ENCODE measurements at places on chromosomes 7 and 10.

- no peak for DNase-seq
Observed at GRCh38 chr7:74482629-74483401, 29.1 kb downstream of the GTF2IRD1 start.

GRCh38 chr10:123797813-123798212, 93.8 kb downstream of the CPXM2 start:
- DNase-seq, result peak; percentile 23

DNA sequence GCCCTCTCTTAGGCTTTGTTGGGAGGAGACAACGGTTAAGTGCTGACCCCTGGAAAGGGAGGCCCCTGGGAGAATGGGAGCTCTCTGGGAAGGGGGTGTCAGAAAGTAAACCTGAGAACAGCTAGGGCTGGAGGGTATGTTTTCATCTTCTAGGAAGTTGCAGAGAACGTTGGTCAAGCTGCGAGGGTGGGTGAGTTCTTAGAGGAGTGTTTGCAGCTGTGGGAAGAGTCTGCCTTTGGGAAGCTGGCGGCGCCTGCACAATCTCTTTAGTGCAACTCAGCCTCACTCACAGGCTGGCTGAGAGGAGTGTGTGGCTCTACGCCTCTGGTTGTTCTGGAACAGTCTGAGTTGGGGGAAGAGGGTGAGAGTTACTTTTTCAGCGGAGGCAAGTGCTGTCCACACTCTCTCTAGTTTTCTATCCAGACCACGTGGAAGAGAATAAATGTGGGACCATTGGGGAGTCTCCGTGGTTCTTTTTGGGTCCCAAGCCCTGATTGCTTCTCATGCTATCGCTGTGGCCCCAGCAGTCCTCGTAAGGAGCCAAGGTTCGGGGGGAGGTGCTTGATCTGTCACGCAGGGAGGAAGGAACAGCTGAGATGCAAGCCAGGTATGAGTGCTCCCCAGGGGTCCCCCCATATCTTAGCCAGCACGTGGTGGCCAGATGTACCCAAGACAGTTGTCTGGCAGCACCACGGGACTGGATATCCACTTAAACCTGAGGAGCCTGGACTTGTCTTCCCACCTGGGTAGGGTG, 237.2 kb downstream of the BUB3 start:
- no peak for DNase-seq

- no peak for DNase-seq
Observed at GRCh38 chr10:90195288-90195840, 494.0 kb downstream of the KIF20B start.

- no peak for DNase-seq
Observed at GRCh38 chr10:44982496-44982895, 3.9 kb upstream of the DEPP1 start.

DNA sequence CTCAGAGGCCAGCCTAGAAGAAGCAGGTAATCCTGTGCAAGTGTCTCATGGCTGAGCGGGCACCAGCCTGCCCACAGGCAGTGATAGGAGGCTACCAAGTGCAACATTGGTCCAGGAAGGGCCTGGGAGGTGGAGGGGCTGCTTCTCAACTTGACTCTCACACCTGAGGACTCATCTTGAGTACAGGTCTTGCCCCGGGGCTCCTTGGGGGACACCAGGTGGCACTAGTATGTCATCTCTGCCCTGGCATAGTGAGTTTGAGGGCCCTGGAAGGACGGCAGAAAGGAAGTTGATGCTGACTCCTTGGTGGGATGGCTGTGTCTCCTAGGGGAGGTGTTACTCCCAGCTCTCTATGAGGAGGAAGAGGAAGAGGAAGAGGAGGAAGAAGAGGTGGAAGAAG, 2.3 kb downstream of the CCDC136 start:
- DNase-seq, result no peak

GRCh38 chr10:76319661-76320060, 888.2 kb downstream of the LRMDA start:
- no peak for DNase-seq

DNA sequence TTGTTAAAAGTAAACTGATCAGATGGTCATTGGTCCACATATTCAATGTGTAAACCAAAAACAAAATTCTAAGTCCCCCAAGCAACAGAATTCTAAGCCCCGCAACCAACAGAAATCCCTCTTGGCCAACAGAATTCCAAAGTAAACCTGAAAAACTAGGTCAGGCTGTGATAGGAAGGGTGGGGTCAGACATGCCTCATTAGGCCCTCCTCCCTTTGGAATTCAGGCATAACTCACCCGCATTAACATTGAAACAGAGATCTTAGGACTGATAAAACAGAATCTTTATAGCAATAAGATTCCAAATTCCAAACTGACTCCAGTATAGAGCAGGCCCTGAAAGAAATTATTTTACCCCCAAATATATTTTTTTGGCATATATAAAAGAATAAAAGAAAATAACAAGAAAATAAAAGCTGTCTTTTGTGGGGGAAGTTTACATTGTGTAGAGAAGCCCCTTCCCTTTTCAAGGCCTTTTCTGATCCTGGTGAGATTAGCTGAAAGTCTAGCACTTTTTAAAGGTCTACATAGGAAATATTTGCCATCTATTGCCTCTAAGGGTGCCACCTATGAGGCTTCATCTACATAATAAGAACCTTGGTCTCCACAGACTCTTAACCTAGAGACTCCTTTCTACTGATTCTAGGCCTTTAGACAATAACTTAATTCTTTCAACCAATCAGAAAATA, 30.5 kb downstream of the GNAT3 start:
- DNase-seq, result no peak

- DNase-seq, result no peak
Observed at GRCh38 chr7:11343136-11343535, 369.5 kb downstream of the PHF14 start.

- no peak for DNase-seq
Observed at GRCh38 chr7:98178321-98178720, 32.9 kb upstream of the BHLHA15 start.

- no peak for DNase-seq
Observed at GRCh38 chr10:114498413-114499111, 94.3 kb upstream of the AFAP1L2 start.

- no peak for DNase-seq
Observed at GRCh38 chr7:157483971-157484410, 147.2 kb downstream of the DNAJB6 start.

DNA sequence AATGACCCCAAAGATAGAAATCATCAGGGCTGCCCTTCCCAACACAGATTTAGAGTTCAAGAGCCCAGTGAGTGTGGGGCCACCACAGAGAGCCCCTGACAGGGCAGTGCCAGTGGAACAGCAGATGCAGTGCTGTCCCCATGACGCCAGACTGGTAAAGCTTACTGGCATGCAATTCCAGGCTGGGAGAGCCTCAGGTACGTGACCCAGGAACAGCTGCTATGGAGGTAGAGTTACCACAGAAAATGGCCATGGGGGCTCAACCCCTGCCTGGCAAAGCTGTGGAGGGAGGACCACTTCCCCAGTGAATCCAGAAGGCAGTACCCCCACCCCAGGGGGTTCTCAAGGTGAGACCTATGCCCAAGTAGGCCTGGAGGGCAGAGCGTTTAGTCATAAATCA, 228.5 kb downstream of the POLR1F start:
- DNase-seq, result no peak

DNA sequence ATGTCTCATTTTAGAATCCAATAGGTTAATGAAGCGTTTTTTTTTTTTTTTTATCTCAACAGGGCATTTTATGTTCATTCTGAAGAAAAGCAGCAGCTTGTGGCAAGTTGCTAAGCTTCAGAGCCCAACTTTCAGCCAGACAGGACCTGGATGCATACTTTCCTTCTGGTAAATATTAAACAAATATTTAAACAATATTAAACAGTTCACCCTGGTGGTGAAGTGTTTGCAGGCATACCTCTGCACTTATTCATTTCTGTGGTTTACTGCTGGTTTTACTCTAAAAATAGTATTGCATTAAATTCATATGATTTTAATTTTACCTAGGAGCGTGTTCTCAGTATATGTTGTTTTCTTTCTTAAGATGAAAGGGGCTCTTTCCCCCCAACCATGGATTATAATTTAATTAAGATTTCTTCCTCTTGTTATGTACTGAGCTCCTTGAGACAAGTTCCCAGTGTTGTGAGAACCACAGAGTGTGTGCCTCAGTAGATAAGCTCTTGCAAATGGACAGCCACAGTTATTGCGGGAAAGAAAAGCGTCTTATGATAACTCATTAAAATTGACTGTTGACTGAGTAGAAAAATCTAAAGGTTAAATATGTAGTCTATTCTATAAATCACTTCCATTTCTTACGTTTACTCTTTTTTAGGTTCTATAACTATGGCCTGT, 155.8 kb downstream of the MALRD1 start:
- no peak for DNase-seq

GRCh38 chr7:96076350-96076707, 245.6 kb downstream of the SLC25A13 start:
- DNase-seq, result no peak

DNA sequence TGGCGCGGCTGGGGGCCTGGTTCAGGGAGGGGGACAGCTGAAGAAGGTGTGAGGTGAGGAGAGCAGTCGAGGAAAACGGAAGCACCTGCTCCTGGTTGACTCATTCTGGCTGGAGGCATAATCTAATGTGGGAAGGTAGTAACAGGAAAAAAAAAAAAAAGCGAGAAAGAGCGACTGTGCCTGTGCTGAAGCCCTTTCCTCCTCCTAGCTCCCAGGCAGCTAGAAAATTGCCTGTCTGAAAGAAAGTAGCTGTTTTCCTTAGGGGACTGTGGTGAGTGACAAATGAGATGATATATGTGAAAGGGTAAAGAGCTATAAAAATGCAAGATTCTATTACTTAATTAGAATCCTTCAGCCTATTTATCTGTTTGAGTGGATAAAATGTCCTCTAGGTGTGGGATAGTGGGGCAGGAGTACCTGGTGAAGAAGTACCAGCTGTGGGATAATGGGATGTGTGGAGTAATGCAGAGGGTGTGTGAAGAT, 4.9 kb upstream of the MEST start:
- DNase-seq, result no peak

- DNase-seq, result no peak
Observed at GRCh38 chr10:71711052-71711623, 8.4 kb downstream of the C10orf105 start.

DNA sequence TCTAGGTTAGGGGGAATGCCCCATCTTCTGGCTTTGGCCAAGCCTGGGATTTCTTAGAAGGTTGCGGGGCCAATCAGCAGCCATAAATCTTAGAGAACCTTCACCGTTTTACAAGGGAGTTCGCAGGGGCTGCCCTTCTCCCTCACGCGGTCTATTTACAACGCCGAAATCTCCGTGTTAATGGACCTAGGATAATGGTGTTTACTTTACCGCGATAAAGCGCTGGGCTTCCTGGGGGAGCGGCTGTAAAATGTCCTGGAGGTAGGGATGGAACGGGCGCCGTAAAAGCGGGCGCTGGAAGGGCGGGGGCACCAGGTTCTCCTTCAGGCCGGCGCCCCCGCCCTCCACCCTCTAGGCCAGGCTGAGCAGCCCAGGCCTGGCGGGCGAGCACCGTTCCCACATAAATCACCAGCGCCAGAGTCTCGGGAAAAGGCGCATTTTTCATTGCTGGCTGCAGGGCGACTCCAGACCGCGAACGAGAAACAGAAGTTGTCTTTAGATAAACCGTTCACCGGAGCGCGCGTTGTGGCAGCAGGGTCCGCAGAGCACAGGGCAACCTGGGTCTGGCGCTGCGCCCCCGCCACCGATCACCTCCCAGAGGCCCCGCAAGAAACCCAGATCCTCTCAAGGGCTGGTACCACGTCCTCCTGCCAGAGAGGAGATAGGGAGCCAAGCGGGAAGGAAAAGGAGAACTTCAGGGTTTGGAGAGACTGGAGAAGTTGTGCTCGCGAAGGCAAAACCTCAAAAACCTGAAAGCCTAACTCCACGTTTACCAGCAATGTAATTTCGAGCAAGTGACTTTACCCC, 12.5 kb upstream of the NKX2-3 start:
- no peak for DNase-seq

- DNase-seq, result no peak
Observed at GRCh38 chr7:135481598-135481979, 28.3 kb downstream of the CNOT4 start.

- no peak for DNase-seq
Observed at GRCh38 chr10:111148440-111148839, 71.6 kb downstream of the ADRA2A start.

- peak; percentile 16 for DNase-seq
Observed at GRCh38 chr7:135179321-135179925, 8.9 kb upstream of the CYREN start.

DNA sequence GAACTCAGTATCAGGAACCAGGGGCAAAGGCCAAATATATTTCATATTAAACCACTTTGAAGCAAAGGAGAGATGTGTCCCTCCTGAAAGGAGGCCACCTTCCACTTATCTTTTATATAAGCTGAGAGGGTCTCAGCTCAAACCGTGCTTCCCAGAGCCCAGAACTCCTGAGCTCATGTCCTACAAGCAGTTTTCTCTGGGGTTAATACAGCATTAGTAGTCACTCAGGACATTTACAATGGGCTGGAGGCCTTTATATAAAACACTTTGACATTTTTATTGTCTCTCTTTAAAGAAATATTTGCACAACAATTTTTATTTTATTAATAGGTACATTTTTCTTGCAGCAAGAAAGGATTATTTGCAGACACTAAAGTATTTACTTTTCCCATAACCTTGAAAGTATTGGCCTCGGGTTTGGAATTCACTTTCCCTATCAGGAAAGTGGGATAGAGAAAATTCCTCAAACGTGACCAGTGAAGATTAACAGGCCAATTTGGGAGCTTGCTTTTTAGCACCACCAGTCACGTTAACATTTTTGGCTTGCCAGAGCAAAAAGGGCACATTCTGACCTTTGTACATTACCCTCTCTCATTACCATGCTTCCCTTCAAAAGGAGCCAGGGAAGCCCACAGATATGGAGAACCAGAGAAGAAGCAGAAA, 464.9 kb upstream of the NRP1 start:
- DNase-seq, result peak; percentile 36

DNA sequence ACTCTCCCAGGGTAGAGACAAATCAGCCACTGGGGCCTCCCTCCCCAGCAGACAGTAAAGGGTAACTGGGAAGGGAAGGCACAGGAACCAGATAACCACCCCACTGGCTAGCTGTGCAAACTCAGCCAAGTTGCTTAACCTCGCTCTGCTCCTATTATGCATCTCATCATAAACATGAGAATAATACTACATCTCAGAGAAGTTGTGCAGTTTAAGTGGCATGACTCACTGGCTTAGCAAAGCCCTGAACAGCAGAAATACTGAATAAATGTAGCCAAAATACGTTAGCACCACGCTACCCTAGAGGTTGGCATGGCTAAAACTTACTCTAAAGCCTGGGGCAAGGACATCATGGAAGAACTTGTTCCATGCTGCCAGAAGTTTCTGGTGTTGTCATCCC, 128.1 kb upstream of the ANK3 start:
- no peak for DNase-seq

DNA sequence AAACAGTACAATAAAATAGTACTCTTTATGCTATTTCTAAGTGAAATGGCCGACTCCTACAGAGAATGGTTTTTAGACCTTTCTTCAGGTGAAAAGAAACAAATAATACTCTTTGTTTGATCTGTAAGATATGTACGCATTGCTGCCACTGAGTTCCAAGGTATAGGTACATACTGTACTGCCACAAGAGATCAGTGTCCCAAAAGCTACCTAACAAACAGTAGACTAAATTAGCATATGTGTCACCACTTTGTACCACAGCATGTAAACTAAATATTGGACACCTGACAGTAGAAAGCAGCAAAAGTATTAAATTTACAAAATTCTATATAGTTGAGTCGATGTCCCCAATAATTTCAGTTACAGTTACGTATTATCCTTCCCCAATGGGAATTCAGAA, 14.4 kb downstream of the MTPN start:
- no peak for DNase-seq

GRCh38 chr7:117347962-117348672, 25.3 kb upstream of the WNT2 start:
- DNase-seq, result no peak

- no peak for DNase-seq
Observed at GRCh38 chr10:113497198-113497597, 55.7 kb upstream of the HABP2 start.
